ENCODE measurements at places on chromosomes 5 and 9.

DNA sequence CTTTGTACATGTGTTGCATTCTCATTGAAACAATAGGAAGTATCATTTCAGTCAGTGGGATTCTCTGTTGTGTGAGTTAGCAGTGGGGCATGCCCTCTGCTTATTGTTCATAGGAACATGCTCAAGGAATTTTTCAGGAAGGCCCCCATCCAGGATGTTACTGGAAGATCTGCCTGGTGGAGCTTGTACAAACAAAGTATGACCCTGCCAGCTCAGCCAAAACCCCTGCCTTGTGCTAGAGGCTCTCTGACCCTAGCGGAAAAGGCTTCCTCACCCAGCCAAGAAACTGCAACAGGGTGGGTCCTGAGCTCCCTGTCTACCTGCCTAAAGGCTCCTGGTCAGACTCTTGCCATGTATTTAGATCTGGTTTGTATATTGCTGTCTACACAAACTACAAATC is 43.2 kb downstream of the MRRF start:
- no peak for DNase-seq

GRCh38 chr5:149636861-149637246 is 55.6 kb downstream of the ARHGEF37 start:
- DNase-seq, result peak; percentile 78

GRCh38 chr5:115229606-115230005 is 33.1 kb downstream of the PGGT1B start:
- DNase-seq, result no peak

DNA sequence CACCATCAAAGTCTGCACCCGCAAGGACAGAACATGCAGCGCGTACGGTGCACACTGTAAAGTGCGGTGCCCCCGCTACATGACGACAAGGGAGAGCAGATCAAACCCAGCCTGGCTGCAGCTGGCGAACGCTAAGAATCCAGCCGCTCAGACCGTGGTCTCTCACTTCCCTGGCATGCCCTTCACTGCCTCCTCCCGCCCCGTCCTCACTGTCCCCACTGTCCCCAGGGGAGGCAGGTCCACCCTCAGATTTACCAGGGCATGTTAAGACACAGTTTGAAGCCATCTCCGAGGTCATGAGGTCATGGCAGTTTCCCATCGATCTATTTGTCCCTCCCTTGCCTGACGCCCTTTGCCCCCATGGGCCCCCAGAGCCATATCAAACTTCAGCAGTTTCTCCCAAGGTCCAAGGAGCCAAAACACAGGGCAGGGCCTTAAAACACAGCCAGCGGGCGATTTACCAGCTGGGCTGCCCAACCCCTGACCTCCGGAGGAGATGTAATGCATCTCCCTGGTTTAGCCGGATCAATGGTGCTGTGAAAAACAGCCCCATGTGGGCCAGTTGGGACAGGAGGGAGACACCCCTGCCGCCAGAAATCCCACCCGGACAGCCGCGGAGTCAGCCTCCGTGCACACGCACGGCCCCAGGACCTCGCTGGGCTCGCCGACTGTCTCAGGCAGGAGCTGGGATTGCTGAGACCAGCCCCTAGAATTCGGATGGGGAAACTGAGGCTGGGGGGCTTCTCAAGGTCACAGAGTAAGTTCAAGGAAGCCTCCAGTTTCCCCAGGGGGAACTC is 52.3 kb upstream of the FUBP3 start:
- DNase-seq, result no peak

- DNase-seq, result peak; percentile 86
Measured at GRCh38 chr9:36328798-36329411, 70.7 kb upstream of the GNE start.

DNA sequence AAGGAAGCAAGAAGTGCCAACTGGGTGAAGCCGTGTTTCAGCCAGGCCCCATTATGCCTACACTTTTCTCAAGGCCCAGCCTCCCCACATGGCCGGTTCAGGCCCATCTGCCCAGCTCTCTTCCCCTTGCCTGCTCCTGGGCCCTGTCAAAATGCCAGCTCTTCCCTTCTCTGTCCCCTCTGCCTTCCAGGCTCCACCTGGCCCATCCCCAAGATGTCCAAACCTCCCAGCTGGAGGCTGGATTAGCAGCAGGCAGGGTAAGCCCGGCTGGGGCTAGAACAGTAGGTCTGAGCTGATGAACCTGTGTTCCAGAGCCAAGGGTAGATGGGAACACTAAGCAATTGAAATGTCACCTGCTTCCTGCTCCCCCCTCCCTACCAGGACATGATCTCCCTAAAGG is 64.1 kb upstream of the HSPA9 start:
- no peak for DNase-seq

- no peak for DNase-seq
Measured at GRCh38 chr9:33285502-33285901, 4.8 kb upstream of the NFX1 start.

DNA sequence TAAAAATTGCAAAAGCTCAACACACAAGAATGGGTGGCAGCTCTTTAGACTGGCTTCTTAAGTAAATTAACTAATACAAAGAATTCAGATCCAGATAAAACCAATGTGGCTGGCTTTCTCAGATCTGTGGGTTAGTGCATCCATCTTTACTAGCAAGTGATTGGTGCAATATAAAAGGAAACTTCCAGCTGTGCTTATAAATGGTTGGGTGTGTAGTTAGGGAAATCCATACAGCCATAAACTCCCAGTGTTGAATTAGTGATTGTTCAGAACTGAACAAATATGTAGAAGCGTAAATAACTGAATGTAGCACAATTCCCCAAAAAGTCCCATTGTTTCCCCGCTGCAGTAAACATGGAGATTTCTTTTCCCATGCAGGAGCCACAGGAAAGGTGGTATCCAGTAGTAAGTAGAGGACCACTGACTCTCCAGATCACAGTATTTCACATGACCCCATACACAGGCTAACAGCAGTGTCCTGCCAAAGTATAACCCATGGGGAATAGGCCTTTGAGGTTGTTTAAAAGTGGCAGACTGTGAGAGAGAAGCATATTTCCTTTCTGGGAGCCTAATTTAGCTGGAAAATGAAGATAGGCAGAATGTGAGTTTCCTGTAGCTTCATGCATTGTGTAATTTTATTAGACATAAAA is 173.1 kb upstream of the SLC12A2 start:
- no peak for DNase-seq

- DNase-seq, result no peak
Measured at GRCh38 chr9:90432951-90433350, 209.7 kb downstream of the DIRAS2 start.

GRCh38 chr9:97319395-97319794 is 11.9 kb downstream of the CCDC180 start:
- DNase-seq, result no peak

DNA sequence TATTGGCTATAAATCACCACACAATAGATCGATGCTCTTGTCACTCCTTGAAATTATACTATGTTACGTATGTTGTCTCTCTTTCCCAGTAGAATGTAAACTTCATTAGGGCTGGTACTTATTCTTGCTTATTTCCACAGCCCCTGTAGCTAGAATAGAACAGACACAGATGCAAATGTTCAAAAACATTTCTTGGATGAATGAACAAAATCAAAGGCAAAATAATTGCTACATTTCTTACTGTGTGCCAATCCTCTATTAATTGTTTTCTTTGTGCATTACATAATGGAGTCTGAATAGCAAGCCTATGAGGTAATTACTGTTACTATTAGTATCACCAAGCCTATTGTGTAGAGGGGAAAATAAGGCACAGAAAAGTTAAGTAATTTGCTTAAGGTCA is 725 bp upstream of the OR13C2 start:
- no peak for DNase-seq

GRCh38 chr5:133523013-133523658 is 89.2 kb downstream of the FSTL4 start:
- no peak for DNase-seq

- DNase-seq, result peak; percentile 55
Measured at GRCh38 chr5:172666251-172666650, 25.2 kb downstream of the NEURL1B start.

DNA sequence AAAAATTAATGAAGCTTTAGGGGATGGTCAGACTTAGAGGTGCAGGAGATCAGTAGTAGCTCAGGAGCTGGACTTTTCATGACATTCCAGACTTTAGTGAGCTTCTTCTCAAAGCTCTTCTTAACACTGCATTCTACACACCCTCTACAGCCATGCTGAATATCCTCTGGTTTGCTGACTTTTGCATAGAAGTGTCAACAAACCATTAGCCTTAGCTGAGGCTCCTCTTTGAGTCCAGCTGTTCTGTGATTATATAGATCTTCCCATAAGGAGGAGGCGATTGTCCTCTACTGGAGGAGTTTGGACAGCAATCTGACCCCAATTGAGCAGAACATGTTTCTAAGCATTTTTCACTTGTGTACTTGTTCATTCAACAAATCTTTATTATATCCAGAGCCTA is 75.0 kb upstream of the RUSC2 start:
- DNase-seq, result no peak

- no peak for DNase-seq
Measured at GRCh38 chr9:28616310-28616709, 1043.0 kb upstream of the C9orf72 start.

DNA sequence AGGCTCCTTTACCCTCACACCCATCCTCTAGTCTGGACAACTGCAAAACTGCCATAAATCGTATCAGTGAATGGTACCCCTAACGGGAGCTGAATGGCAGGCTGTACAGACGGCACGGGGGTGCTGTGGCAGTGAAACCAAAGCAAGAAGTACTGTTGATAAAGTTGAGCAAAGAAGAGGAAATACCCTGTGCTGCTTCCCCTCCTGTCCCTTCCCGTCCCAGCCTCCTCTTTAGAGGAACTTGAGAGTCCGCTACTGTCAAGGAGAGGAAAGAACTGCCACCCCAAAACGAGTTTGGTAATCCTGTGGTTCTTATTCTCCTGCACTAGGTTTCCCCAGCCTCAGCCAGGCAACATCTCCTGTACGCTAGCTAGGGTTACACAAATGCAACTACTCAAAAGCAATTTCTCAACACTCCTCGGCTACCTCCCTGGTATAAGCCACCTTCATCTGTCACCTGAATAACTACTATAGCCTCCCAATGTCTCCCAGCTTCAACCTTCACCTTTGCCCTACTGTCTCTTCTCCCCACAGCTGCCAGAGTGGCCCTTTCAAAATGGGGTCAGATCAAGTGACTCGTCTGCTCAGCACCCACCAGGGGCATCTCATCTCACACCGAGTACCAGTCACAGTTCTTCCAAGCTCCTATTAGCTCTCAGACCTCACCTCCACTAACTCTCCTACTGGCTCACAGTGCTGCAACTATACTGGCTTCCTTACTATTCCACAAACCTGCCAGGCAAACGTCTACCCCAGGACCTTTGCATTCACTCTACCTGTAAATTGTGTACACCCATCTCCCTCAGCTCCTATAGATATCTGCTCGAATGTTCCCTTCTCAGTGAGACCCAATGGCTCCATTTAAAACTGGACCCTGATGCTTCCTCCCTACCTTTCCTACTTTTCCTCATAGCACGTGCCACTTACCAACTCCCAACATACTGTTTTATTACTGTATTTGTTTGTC is 4.1 kb downstream of the GLRX start:
- peak; percentile 24 for DNase-seq

- DNase-seq, result no peak
Measured at GRCh38 chr9:134663753-134664415, 22.3 kb downstream of the COL5A1 start.

DNA sequence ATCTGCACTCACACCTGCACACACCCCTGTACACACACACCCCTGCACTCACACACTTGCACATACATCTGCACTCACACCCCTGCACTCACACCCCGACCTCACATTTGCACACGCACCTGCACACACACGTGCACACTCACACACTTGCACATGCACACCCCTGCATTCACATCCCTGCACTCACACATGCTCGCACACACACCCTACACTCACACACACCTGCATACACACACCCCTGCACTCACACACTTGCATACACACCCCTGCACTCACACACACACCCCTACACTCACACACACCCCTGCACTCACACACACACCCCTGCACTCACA is 27.5 kb downstream of the GLT6D1 start:
- no peak for DNase-seq

GRCh38 chr5:140356853-140357725 is 2.9 kb upstream of the SLC4A9 start:
- DNase-seq, result no peak

All from OCI-M1 (cell line).